Stimulated activated CD4-positive, alpha-beta T cell treated with anti-CD3 and anti-CD28 coated beads, TNF-alpha, amount 100 ng/mL, for 1 hour (primary cell): ENCODE measurements at places on chromosomes 16 and 17.

DNA sequence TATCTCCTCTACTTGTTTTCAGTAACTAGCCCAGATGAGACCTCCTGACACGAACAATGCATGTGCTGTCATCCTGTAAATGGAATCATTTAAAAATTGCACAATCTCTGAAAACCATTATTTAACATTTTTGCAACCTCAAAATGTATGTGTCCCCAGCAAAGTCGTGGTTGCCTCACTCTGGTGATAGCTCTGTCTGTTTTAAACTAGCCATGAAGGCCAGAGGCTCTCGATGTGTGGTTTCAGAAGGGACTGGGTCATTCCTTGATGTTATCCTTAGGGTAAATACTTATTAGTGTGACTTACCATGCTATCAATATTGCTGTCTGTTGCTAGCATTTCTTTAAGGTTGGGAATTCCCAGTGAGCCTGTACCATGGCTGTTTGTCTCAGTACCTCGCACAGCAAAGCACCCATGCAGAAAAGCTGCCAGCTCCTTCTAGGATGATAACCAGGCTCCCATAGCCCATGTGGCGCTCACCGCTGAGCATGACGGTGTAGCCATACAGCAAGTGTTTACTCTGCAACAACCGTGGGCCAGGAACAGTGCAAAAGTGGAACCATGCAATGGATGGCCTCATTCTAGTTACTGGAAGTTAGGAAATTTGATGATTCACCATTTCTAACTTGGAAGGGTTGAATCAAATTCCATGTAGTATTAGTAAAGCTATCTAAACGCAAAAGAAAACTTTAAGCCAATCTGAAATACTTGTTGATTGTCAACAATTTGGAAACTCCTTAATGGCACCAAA is 2.9 kb upstream of the PGS1 start:
- no peak for DNase-seq

GRCh38 chr16:83779886-83780285 is 27.9 kb upstream of the HSBP1 start:
- no peak for DNase-seq

GRCh38 chr17:79527306-79527705 is 83.5 kb downstream of the RBFOX3 start:
- no peak for DNase-seq

- DNase-seq, result no peak
Measured at GRCh38 chr17:78678222-78678557, 101.0 kb upstream of the DNAH17 start.

DNA sequence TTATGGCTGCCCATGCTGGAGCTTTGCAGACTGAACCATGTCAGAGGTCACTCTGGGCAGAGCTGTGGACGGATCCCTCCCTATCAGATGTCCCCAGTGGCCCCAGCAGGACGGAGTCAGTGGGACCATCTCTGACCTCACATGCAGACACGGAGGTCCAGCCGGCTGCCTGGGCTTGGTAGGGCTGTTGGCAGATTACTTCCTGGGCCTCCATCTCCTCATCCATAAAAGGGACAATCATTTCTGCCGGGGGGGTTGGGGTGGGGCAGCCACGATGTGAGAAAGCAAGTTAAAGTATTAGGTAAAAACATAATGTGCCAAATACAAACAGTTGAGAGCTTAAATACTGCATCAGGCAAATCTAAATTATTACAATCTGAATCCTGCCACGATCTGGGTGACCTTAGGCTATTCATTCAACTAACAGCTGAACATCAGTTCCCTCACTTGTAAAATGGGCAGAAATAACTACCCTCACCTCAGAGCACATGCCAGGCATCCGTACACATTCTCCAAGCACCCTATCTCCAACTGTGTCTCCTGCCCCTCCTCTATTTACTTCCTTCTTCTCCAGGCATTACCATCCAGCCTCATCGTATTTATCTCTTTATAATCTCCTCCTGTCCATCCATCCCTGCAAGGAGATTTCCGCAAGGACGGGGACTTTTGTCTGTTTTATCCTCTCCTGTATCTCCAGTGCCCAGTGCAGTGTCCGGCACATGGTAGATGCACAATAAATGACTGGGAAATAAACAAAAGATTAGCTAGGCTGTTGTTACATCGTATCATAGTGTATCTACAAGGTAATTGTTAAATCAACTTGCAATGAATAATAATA is 192.3 kb upstream of the FOXF1 start:
- DNase-seq, result no peak

DNA sequence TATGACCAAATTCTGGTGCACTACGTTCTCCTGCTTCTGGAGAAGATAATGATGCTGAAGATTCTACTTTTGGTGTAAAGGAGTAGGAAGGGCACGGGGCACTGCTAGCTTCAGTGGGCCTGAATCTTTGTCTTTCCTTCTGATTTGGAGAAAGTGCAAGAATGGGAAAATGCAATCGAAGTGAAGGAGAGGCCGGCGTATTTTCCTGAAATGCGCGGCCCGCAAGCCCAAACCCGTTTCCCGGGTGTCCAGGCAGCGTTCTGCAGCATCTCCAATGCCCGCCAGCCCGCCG is 372 bp upstream of the NDE1 start:
- DNase-seq, result no peak

DNA sequence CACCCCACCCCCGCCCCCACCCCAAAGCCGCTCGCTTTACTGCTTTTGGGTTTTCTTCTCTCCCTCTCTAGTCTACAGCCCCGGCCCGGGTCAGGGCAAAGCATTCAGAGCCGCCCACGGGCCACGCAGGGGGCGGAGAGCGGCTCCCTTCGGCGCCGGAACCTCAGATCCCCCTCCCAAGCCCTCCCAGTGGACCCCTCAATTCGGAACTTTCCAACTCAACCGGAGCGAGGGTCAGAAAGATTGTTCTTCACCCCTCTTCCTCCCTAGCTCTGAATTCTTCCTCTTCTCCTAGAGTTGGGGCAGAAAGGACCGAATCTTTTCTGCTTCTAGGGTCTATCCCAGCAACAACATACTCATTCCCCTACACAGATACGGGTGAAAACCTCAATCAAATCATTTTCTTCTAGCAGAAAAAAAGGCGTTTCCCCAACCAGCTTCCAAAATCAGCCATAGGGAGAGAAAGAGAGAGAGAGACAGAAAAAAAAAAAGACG is 1.0 kb downstream of the HOXB2 start:
- DNase-seq, result no peak

GRCh38 chr17:76924345-76925342 is 56.4 kb downstream of the MGAT5B start:
- no peak for DNase-seq

DNA sequence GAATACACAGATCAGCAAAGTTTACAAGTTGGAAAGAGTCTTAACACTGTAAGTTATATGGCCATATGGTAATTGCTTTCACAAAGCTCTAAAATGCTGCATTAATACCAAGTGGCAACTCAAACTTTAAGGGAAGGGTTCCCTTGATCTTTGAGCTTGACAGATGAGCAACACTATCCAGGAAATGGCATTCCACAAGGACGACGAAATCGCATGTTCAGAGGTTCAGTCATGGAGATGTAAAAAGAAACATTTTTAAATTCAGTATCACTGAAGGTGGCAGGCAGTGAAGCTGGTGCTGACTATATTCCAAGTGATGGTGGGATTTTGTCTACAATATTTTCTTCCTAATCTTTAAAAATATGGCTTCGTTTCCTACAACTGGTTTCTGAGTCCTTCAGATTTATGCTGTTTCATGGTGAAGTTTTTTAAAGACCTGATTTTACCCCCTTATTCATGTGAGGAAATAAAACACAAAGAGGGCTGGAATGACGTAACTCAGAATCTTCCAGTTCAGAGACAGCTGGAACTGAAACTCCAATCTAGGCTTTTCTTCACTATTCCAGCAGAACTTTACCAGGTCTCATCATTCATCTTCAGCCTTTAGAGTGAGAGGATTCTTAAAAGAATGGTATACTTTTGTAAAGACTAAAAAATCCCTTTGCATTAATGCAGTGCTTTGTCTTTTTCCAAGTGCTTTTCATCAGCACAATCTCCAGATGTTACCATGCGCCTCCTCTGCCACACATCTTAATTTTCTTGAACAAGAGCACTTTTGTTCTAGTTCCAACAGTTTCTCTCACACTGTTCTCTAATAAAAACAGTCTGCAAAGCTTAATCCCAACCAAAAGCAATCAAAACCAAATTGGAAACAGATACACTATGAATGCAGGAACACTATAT is 20.2 kb downstream of the CHCT1 start:
- DNase-seq, result no peak

DNA sequence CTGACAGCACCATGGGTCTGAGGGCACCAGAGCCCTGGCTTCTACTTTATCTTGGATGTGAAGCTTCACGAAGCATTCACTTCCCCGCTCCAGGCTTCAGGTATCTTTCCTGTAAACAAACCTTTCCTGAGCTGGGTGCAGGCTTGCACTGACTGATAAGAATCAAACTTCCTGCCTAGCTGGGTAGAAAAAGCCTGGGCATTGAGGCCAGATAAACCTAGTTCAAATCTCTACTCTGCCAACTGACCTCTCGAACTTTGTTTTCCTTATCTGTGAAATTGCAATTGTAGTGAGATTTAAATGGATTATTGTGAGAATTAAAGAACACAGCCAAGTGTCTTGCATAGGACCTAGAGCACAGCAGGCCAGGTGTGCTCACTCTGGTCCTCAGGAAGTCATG is 2.9 kb upstream of the TMEM208 start:
- no peak for DNase-seq

DNA sequence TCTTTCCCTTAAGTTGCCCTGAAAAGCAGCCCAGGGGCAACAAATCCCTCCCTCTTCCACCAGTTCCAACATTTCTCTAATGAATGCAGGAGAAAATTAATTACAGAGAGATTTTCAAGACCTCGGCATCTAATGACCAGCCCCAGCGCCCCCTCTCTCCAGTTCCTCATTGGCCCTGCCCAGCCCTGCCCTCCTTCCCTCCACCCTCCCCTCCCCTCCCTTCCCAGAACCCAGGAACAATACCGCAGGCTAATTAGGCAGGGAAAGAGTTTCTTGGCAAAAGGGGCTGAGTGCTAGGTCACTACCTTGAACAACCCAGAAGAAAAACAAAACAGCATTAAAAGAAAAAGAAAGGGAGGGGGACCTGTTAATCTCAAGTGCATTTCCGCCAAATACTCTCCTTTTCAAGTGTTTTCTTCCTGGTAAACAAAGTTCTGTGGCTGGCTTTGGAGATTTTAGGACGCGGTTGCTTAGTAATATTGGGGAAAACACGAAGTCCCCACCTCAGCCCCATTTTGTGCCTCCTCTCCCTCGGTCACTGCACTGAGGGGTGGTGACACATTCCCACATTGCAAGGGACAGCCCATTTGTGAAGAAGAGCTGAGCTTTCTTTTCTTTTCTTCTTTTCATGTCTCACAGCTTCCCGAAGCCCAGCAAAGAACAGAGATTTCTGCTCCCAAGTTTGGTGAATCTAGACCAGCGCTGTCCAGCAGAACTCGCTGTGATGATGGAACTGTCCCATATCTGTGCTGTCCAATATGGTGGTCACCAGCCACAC is 215.4 kb downstream of the SOX9 start:
- DNase-seq, result no peak

DNA sequence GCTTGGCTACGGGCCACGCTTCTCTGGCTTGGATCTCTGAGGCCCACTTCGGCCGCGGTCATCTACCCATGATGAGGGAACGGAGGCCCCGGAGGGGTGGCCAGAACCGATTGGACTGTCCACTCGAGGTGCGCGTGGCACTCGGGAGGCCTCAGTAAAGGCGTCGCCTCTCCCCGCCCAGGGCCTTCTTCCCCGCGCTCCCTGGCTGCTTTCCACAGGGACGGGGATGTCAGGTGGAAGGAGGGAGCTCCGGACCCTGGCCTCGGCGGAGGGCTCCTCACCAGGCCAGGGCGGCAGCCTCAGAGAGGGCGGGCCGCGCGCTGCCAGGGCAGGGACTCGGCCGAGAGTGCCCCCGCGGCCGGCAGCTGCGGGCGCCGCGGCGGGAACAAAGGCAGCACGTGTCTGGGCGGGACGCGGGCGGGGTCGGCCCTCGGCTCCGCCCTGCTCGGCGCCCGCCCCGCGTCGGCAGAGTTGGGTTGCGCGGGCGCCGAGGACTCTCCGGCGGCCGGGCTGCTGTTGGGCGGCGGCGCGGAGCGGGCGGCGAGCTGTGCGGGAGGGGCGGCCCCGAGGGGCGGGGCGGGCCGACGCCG is 587 bp upstream of the CDK5R1 start:
- DNase-seq, result no peak

- no peak for DNase-seq
Measured at GRCh38 chr17:77768248-77768852, 190.2 kb upstream of the TNRC6C start.

DNA sequence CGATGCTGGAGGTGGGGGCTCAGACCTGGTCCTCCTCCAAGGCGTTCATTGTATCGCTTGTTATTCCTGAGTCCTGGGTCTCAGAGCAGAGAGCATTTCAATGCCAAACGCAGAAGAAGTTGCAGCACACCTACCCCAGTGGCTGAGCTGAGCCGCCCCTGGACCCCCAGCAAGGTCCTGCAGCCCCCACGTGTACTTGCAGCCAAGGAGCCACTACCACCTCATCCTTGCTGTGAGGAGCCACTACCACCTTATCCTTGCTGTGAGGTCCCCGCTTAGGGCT is 13.5 kb downstream of the PLLP start:
- DNase-seq, result no peak

DNA sequence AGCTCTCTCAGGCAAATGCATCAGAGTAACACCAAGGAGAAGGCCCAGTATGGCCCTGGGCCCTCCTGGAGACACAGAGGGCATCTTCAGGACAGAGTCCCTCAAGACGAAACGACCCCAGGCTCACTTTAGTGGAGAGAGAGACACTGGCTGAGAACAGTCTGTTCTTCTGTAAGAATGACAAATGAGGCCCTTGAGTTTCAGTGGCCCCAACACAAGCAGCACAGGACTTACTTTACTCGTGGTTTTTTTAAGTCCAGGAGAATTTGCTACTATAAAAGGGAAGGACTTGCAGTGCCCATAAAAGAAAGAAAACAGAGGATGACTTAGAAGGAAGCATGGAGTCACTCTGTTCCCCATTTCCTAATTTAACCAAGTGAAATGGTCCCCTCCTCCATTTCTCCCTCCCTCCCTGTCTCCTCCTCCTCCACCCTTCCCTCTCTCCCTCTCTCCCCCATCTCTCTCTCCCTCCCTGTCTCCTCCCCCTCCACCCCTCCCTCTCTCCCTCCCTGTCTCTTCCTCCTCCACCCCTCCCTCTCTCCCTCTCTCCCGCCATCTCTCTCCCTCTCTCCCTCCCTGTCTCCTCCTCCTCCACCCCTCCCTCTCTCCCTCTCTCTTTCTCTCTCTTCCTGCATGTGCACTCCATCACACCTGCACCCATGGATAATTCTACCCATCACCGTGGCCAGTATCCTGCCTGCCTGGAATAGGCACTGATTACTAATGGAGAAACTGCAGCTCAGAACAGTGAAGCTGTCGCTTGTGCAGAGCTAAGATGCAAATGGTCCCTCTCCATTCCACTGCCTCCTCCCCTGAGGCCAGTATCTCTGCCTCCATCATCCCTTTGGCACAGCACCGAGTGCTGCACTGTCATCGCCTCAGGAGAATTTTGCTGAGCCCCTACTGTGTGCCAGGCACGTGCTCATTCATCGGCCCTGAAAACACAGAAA is 47.3 kb upstream of the RBFOX3 start:
- DNase-seq, result no peak

- no peak for DNase-seq
Measured at GRCh38 chr17:75843577-75844529, at the start of gene UNC13D. UNC13D (minus strand) TSS chr17:75844404; CDS start chr17:75844337, 67 bp downstream.
